ENCODE measurements at places on chromosomes 3 and 15.

GRCh38 chr3:38843898-38844297, 27.9 kb upstream of the SCN10A start:
- DNase-seq, result peak; percentile 67

DNA sequence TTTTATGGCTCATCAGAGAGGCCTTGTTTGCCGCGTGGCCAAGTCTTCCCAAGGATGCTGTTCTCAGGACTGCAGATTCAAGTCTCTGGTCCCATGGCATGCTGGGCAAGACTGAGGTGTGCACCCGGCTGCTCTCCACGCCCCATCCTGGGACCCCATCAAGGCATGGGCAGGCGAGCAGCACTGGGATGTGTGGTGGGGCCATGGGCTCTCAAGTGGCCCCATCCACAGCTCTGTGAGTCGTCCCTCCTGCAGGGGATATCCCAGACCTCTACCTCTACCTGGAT, 13.1 kb upstream of the GP9 start:
- DNase-seq, result no peak

DNA sequence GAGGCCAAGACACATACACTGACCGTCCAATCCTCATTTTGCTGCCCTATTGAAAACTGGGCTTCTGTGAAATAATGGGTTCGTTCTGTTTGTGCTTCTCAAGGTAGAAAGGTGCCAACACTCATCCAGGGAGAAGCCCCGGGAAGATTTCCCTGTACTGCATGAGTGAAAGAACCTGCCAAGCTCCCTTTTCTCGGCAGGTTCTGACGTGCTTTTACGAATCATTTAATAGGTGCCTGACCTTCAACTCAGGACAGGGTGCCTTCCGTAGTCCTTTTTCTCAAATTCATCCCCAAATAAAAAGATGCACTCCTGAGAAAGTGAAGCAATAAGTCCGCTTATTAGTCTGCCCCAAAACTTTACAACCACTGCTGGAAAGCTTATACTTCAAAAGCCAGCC, 64.2 kb downstream of the B3GNT5 start:
- no peak for DNase-seq

GRCh38 chr15:60798821-60799220, 319.9 kb upstream of the ICE2 start:
- DNase-seq, result peak; percentile 89

GRCh38 chr15:74866090-74866489, 7.1 kb downstream of the SCAMP2 start:
- peak; percentile 85 for DNase-seq

DNA sequence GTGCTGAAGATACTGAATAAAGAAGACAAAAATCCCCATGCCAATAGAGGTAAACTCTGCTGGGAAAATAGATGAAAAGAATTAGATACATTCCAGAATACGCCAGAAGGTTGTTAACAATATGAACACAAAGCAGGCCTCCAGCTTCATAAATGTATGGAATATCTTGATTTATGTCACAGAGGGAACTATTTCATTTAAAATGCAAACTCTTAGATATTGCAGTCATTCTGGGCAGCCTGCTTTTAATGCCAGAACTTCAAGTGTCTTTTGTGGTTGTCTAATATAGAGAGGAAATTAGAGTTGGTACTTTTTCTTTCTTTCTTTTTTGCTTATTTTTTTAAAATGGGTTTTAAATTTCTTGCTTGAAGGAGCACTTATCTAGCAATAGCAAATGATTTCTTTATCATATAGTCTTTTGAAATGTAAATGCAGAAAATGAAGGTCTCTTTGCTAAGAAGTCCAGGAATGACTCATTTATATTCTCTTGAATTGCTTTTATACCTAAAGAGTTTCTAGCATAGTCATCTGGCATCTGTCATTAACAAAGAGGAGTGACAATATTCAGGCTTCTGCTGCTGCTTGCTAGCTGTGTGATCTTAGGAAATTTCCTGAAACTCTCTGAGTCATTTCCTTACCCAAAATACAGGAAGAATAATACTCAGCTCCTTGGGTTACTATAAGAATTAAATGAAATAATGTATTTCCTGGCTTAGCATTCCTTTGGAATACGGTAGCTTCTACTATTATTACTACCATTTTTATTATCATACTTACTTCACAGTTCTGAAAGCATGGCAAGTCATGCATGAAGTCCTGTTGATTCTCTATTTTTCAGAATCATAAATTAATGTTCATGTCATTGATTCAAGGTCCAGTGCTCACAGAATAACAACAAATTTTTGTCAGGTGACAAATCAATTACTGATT, 527.6 kb downstream of the DIPK2A start:
- DNase-seq, result no peak

GRCh38 chr3:130979117-130979516, 47.5 kb downstream of the ASTE1 start:
- no peak for DNase-seq

DNA sequence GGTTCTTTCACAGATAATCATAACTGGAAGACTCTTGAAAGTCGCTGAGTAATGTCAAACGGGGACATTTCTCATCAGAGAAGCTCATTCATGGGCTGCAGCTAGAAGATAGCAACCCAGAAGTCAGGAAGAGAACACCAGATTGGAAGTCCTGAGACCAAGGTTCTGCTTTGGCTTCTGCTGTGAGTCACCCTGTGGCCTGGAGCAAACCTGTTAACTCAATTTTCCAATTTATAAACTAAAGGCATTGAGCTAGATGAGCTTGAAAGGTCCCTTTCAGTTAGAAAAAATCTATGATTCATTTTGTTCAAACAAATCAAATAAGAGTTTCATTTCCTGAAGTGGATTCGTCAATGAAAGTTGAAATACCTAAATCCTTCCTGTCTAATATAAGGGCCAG, 402.2 kb downstream of the EPHB1 start:
- DNase-seq, result no peak

- no peak for DNase-seq
Observed at GRCh38 chr15:64472161-64472560, 11.8 kb downstream of the ZNF609 start.

- DNase-seq, result no peak
Observed at GRCh38 chr15:84910928-84911623, 26.6 kb downstream of the SLC28A1 start.

- no peak for DNase-seq
Observed at GRCh38 chr15:80260551-80260950, 8.5 kb upstream of the CTXND1 start.

GRCh38 chr15:37229855-37230619, 129.7 kb upstream of the MEIS2 start:
- DNase-seq, result no peak

GRCh38 chr3:55332176-55332575, 154.9 kb downstream of the WNT5A start:
- DNase-seq, result no peak

GRCh38 chr3:19147905-19148767, at the start of gene KCNH8:
Gene KCNH8, plus strand, starts transcription at chr3:19148510. Its CDS starts 210 bp downstream, at chr3:19148720.
- no peak for DNase-seq

DNA sequence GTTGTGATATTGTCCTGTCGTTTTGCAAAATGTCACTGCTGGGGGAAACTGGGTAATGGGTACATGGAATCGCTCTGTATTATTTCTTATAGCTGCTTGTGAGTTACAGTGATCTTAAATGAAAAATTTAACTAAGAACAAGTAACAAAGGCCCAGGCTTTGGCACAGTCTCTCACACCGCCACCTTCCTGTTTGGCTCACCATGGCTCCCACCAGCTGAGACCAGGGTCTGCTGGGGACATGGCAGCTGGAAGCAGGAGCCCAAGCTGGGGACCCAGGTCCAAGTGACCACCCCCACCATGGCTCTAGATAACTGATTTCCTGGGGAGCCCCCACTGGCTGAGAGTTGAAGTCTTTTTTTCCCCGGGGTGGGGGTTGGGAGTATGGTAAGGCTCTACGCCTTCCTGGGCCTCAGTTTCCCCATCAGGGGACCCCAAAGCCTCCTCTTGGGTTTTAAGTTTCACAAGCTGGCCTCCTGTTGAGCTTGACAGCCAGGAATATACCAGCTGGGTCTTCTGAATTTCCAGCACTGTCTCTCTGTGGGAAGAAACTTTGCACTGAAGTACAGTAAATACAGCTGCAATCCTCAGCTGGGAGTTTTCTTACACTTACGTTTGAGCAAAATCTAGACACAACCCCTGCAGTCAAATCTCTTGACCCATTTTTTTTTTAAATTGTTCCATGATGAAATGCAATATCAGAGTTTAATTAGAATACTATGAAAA, 26.1 kb downstream of the ABTB1 start:
- peak; percentile 25 for DNase-seq

DNA sequence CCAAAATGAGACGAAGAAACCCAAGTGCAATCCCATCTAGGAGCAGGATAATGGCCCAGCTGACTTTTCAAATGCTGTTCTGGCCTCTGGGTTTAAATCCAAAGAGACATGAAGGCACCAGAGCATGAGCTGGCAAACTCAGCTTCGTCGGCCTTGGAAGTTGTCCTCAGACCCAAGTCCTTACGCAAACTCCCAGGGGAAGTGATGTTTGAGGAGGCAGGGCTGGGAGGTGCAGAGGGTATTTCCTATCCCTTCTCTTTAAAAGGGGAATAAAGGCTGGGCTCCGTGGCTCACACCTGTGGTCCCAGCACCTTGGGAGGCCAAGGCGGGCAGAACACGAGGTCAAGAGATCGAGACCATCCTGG, 68.9 kb upstream of the HERC1 start:
- no peak for DNase-seq

DNA sequence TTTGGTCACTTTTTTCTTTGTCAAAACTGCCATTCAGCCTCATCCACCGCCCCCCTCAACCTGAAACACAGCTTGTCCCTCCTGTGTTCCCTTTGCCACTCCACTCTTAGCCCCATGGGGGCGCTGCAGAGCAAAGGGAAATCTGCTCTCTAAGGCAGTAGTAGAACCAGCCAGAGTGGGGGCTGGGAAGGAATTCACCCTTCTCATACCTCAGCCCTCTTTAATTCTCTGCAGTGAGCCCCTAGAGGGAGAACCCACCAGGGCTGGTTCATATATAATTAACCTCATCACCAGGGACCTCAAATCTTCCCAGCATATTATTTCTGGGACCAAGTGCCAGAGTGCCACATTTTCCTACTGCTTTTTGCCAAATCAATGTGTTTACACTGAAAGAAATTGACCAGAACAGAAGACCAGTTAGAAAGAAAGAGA, 2.8 kb upstream of the BCL6 start:
- peak; percentile 76 for DNase-seq

DNA sequence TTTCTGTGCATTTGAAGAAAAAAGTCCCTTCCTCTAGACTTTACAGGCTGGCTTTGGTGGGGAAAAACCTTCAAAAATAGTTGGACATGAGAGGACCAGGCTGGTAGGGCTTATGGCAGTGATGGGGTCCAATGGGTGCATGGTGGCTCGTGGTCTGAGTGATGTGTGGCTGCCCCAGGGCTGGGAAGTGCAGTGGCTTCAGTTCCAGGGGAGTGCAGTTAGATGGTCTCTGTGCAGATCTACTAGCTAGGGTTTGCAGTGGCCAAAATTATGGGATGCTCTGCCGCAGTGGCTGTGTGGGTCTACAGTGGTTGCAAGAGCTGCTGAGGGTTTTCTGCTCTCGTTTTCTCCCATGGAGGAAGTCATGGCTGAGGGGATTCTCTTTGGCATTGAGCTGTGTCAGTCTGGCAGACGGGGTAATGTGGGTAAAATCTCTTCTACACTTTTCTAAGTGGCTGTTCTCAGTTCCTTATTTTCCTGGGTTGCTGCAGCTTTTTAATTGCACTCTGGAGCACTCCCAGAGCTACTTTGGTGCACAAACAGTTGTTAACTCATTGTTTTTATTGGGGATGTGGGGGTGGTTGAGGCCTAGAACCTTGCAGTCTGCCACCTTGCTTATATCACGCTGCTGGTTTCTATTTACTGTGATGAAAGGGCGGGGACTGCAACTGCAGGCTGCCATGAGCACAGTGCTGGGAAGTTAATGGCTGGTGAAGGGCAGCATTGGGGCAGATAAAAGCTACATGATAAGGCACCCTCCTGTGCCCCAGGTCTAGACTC, 1324.6 kb downstream of the NSUN3 start:
- no peak for DNase-seq

- no peak for DNase-seq
Observed at GRCh38 chr3:164748626-164749025, 329.7 kb downstream of the SI start.

GRCh38 chr15:69548395-69549180, 96.0 kb downstream of the RPLP1 start:
- no peak for DNase-seq

DNA sequence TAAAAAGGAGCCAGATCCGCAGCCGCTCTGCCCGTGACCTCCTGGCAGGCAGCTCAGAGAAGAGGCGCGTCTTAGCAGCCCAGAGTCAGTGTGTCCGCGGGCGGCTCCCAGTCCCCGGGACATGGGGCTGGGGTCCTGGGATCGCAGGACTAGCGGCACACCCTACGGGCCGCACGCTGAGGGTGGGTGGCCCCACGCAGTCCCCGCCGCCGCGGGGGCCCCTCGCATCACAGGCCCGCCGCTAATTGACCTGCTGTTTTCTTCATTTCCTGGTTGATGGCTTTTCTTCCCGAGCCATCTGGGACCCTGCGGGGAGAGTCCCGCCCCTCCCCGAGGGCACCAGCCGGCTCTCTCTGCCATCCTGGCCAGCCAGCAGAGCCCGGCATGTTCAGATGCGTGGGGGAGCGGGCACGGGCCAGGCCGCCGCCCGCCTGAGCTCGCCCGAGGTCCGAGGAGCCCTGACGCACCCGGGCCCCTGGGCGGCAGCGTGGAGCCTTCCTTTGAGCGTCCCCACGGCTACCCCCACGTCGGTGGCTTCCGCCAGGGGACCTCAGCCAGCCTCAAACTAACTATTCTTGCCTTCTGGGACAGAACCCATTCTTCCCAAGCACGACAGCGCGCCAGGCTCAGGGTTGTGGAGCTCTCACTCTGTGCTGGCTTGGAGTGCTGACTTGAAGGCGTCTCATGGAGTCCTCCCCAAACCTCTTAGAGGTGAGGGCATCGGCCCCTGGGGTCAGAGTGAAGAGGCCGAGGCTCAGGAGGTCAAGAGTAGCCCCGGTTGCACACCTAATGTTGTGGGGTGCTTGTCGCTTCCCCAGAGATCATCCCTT, 34.6 kb upstream of the CACNA2D3 start:
- no peak for DNase-seq

GRCh38 chr15:61447981-61448380, 218.9 kb upstream of the RORA start:
- no peak for DNase-seq

DNA sequence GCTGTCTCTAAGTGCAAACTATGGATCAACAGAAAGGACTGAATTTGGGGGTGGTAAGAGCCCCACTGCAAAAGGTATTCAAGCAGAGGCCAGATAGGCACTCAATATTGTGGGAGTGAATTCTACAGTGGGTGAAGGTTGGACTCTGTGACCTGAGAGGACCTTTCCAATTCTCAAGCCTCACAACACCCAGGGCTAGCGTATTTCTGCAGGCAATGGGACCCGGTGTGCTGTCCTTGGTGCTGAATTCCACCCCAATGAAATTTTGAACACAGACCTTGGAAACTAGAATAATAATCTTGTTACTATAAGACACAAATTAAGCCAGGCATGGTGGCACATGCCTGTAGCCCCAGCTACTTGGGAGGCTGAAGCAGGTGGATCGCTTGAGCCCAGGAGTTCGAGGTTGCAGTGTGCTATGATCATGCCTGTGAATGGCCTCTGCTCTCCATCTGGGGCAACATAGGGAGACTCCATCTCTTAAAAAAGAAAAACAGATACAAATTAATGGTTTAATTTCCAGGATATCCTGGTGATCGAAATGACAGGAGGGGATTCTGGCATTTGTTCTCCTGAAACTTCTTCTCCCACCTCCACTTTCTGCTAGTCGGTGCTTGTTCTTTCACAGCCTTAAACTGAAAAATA, 135.4 kb downstream of the RAB11A start:
- DNase-seq, result peak; percentile 35

Measured in iris pigment epithelial cell (primary cell).